ENCODE measurements at places on chromosomes 5 and 9.

GRCh38 chr9:16501141-16501540 is 369.3 kb downstream of the BNC2 start:
- DNase-seq: no peak

DNA sequence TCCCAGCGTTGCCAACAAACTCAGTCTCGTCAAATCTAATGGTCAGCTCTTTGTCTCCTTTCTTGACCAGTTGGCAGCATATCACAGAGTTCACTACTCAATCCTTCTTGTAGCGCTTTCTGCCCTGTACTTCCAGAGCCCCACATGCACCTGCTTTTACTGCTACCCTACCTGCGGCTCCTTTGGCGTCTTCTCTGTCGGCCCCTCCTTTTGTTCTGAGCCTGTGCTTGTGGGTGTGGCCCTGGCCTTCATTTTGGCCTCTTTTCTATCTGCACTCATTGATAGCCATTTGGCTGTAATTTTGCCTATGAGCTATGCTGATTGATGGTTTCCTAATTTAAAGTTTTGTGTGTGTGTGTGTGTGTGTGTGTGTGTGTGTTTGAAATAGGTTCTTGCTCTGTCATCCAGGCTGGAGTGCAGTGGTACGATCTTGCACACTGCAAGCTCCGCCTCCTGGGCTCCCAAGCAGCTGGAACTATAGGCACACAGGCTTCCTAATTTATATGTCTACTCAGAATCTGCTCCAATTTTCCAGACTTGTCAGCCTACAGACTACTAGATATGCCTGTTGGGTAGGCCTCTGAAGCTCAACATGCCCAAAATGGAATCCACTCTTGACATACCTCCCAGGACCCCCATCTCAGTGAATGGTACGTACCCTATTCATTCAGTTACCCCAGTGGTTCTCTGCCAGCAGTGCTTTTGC is 32.3 kb downstream of the ARPC5L start:
- no peak for DNase-seq

GRCh38 chr9:20551236-20551635 is 71.1 kb downstream of the MLLT3 start:
- no peak for DNase-seq

- no peak for DNase-seq
Measured at GRCh38 chr9:128685636-128686489, 3.2 kb upstream of the SET start.

- no peak for DNase-seq
Measured at GRCh38 chr5:152546493-152546892, 141.4 kb upstream of the NMUR2 start.

DNA sequence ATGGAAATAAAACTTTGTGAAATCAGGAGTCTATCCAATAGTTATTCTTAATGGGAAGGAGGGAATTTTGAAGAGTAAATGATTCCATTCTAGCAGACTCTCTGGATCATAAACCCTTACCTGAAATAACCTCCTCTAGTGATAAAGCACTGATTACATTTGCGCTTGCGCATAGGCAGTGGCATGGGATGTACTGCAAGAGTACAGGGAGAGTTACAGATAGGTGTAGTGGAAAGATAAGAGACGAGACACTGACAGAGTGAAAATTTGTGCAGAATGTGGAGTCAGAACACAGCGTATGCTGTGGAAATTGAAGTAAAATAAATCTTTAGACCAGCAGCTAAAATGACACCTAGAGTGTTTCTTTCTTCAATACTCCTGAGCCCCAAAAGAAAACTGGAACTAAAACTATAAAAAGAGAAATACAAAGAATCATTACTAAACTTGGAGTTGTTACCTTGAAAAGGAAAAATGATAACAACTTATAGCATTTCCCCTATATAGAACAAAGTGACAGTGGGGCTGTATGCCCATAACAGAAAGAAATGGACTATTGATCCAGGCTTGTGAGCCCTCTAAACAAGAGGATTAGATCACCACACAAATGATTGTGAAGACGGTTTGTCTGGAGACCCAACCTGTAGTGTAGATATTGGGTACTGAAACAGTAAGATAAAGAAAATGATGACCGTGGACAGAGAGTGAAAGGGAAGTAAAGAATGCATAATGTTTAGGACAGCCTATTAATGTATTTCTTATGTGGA is 1471.2 kb upstream of the NUDT12 start:
- no peak for DNase-seq

GRCh38 chr9:115627511-115627910 is 509.6 kb upstream of the TNC start:
- no peak for DNase-seq

- DNase-seq: no peak
Measured at GRCh38 chr9:115442054-115442453, 324.1 kb upstream of the TNC start.

GRCh38 chr5:138623053-138623452 is 47.9 kb upstream of the HSPA9 start:
- DNase-seq: no peak

DNA sequence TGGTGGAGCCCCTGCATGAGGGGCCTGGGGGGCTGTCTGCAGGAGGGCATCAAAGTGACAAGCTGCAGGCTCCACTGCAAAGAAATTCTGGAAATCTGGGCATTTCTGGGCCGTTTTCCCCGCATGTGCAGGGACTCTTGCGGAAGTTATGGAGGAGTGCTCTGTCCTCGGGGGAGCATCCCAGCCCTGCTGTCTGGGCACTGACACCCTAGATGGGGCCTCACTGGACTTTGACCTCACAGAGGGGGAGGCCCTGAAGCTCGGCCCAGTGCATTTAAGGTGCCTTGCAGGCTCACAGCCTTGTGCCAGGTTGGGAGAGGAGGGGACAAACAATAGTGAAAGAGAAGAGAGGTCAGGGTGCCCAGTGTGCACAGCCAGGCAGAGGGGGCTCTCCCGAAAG is 35.4 kb downstream of the LHX3 start:
- DNase-seq: no peak
